Stimulated activated CD4-positive, alpha-beta T cell treated with anti-CD3 and anti-CD28 coated beads, Interleukin-2, amount 100 ng/mL, for 48 hours (primary cell): ENCODE measurements at places on chromosomes 2 and 18.

DNA sequence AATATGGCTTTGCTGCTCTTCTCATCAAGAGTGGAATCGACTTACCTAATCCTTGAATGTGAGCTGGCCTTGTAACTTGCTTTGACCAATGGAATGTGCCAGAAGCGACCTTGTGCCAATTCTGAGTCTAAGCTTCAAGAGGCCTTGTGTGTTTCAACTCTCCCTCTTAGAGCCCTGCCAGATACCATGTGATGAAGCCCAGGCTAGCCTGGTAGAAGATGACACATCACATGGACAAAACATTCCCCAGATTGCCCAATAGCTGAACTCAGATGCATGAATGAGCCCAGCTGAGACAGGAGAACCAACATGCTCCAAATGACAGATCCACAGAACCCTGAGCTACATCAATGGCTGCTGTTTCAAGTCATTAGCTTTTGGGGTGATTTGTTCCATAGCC is 4.2 kb upstream of the KLHL14 start:
- DNase-seq: no peak

DNA sequence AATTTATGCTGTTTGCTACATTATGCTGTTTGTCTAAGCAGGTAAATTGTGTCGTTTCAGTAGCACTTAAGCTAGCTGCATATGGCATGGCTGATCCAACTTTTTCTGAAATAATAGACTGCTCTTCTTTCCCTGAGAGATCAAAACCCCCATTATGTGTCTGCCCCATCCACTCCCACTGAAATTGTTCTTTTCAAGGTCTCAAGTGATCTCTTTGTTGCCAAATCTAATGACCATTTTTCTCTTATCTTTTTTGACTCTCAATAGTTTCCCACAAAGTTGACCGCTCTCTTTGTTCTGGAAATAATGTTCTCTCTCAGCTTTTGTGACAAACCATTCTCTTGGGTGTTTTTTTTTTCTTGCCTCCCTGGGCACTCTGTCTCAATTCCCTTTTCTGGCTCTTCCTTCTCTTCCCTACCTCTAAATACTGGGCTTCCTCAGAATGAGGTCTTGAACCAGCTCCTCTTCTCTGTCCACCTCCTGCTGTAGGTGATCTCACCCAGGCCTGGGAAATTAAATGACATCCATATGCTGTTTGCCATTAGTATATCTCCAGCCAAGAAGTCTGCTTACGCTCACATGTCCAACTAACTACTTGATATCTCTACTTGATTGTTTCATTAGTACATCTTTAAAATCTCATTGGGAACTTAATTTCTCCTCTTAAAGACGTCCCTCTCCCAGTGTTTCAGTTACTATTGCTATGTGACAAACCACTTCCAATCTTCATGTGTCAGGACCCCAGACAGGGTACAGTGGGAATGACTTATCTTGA is 107.3 kb upstream of the TLK1 start:
- DNase-seq: no peak

GRCh38 chr2:134200036-134200618 is 53.7 kb upstream of the MGAT5 start:
- no peak for DNase-seq

DNA sequence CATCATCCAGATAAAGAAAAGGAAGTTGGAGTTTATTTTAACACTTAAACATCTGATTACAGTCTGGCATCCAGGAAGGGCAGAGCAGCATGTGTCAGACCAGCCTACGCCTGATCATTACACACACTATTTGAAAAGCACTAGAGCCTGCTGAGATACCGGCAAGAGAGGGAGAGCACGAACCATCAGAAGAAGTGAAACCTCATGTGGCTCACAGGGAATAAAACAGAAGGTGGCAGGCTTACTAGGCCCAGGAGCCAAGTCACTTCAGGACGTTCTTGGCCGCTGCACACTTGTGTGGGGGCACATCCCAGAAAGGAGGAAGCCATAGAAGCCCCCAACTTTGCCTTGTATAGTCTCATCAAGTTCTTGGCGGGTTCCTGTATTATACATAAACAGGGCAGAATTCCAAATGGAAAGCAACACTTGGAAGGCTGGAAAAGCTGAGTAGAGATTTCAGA is 105.5 kb downstream of the UGGT1 start:
- no peak for DNase-seq

- no peak for DNase-seq
These were observed 79.3 kb downstream of the NRXN1 start for GRCh38 chr2:50952596-50952995.

DNA sequence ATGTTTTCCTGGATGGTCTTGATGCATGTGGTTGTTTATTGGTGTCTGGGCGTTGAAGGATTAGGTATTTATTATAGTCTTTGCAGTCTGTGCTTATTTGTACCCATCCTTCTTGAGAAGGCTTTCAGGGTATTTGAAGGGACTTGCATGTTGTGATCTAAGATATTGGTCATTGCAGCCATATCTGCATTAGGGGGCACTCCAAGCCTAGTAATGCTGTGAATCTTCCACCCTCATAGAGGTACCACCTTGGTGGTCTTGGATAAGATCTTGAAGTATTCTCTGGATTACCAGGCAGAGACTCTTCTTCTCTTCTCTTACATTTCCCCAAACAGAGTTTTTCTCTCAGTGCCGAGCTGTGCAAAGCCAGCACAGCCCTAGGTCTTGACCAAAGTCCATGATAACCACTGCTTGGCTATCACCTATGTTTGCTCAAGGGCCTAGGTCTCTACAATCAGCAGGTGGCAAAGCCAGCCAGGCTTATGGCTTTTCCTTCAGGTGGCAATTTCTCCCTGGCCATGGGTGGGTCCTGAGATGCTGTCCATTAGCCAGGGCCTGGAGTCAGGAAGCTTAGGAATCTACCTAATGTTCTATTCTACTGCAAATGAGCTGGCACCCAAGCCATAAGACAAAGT is 15.4 kb upstream of the PPP1R1C start:
- DNase-seq: no peak

DNA sequence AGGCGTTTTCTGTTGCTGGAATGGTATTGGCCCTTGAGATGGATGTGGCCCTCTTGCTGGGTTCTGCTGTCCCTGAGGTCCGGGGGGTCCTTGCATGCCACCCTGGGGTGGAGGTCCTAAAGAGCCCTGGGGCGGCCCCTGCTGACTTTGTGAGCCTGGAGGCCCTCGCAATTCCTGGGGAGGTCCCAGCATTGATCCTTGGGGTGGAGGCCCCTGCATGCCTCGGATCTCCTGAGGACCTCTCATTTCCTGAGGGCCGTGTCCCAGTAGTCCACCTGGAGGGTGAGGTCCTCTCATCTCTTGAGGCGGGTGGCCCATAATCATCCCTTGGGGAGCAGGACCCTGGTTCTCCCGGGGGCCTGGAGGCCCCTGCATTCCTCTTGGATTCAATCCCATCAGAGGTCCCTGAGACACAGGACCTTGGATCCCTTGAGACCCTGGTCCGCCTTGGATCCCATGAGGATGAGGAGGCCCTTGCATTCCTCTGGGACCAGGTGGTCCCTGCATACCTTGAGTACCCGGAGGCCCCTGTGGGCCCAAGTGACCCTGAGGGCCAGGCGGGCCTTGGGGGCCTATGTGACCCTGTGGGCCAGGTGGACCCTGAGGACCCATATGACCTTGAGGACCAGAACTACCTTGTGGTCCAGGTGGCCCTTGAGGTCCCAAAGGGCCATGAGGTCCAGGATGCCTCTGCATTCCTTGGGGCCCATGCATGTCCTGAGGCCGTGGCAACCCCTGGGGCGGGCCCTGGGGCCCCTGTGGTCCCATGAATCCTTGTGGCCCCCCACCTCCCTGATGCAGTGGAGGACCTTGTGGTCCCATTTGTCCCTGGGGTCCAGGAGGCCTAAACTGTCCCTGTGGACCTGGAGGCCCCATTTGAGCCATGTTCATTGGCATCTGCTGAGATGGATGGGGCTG is 18.3 kb downstream of the SFT2D3 start:
- no peak for DNase-seq

GRCh38 chr2:133143645-133144044 is 424.6 kb downstream of the NCKAP5 start:
- DNase-seq: no peak

DNA sequence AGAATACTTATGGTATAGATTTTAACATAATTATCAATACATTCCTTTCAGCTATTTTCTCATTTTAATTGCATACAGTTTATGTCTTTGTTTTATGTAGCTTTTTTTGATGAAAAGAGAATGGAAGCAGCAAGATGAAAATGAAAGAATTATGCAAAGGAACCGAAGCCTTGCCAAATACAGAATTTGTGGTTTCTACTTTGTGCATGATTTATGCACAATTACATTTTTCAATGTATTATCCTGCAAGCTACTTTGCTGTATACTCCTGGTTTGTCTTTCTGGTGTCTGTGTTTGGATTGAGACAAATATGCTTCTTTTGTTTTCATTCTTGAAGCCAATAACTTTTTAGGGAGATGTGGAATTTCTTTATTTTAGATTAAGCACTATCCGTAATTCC is 1642.6 kb upstream of the CELF4 start:
- no peak for DNase-seq

- no peak for DNase-seq
These were observed 176.1 kb upstream of the ZFP36L2 start for GRCh38 chr2:43402452-43402937.

DNA sequence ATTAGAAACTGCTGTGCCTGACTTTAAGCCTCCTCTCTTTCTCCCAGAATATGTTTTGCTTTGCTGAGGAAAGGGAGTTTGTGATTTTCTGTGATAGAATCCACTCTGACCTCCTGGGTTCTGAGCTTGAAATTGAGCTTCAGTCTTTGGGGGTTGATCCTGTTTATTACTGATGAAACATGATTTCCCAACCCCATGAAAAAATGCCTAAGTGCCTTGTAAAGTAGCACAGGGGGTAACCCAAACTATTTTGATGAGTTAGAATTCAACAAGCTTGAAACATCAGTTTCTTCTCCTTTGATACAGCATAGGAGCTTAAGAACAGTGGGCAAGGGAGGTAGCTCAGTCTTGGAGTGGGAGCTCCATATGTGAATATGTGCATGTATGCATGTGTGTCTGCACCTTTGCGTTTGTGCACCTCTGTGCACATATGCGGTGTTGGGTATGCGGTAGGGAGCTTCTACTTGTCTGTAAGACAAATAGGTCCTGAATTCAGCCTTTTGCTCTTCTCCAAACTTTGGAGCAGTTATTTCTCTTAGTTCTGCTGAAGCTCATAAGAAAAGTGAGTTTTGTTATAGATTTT is 364.6 kb downstream of the OSR1 start:
- DNase-seq: no peak

GRCh38 chr2:16546128-16546754 is 119.4 kb downstream of the CYRIA start:
- DNase-seq: no peak

DNA sequence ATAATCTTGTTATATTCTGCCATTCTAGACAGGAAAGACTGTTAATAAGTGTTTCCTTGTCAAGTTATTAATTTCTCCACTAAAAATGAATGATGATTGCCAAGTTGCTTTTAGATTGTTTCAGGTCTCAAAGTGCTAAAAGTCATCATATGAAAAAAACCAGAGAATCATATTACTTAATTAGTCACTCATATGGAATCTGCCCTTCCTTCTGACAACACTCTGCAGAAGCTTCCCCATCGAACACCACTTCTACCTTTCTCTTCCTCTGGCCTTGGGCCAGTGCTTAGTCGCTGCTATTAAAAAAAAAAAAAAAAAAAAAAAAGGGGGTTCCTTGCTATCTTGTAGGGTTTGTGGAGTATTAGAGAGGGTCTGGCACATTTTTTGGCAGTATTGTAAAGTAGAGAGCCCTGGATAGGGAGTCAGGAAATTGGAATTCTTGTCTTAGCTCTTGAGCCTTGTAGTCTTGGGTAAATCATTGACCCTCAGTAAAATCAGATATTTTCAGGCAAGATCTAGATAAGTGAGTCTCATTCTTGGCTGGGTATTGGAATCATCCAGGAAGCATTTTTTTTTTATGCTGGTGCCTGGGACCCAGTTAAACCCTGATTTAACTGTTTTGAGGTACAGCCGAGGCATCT is 141.7 kb upstream of the CCDC68 start:
- DNase-seq: no peak
